ENCODE measurements at places on chromosomes 5 and 9.

GRCh38 chr5:159337016-159337955, 7.0 kb upstream of the IL12B start:
- DNase-seq: peak; percentile 80

- DNase-seq: no peak
Measured at GRCh38 chr9:5455181-5455580, 4.8 kb downstream of the CD274 start.

DNA sequence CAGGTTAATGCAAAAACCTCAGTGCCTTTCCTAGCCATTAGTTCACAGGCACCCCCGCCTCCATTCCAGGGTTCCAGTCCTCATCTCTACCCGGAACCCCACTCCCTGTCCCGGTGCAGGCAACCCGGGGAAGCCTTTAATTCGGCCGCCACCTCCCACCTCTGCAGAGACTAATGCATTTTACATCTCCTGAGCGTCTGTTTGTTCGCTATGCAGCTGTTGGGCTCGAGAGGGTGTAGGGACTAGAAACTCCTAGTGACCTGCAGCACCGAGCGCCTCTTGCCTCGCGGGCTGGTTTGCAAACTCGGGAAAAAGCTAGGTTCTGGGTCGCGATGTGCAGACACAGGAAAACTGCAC, 3.6 kb downstream of the GDNF start:
- no peak for DNase-seq

DNA sequence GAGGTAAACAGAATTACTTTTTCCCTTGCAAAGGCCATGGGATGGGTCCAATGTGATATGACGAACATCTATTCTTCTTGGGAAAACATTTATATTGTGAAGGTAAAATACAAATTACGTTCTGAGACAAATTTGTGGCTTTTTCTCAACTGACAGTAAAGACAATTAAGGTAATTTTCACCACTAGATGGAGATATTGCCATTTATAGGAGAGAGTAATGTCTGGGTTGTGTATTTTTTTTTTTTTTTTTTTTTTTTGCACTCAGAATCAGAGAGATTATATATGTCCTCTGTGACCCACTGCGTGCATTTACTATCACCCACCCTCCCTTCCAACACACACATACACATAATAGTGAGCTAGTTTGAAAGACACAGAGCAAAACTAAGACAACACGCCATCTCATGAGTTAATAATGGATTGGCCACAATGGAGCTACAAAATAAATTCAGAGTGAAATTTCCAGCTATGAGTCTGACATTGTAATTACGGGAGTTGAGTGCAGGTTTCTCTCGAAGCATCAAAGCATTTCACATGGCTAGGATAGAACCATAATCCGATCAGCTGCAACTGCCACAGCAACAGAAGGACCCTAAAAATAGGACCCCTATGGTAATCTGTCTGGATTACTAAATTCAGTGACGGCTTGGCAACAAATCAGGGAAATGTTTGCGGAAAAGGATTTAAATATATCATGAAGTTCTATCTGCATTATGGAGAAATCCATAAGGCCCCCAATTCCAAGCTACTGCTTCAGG, 49.2 kb downstream of the ANXA1 start:
- DNase-seq: no peak
